Peyer's patch (tissue), 4 donors: ENCODE measurements at places on chromosomes 5 and 9.

- DNase-seq = no peak
Measured at GRCh38 chr5:138103319-138103637, 19.4 kb downstream of the WNT8A start.

GRCh38 chr5:126535856-126536545, 59.0 kb downstream of the ALDH7A1 start:
- no peak for DNase-seq

- DNase-seq = no peak
Measured at GRCh38 chr5:172561151-172561550, 79.9 kb upstream of the NEURL1B start.

GRCh38 chr9:101510459-101510858, 23.2 kb upstream of the RNF20 start:
- no peak for DNase-seq

DNA sequence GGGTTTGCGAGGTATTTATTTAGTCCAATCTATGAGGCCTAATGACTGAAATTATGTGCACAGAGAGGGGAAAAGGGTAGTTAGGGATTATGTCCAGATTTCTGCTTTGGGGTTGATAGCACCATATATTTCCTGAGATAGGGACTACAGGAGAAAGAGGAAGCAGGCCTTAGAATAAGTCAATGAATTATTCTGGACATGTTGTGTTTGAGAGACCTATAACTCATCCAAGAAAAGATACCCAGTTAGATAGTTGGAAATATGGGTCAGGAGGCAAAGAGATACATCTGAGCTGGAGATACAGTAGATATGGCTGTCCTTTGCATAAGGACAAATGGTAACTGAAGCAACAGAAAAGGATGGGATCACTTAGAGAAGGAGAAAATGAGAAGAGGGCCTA, 53.1 kb downstream of the NR3C1 start:
- DNase-seq = no peak
